ENCODE measurements at places on chromosomes 7 and 10.
A peak's percentile ranks its signal among the peaks of the same experiment; 100 is the strongest.

DNA sequence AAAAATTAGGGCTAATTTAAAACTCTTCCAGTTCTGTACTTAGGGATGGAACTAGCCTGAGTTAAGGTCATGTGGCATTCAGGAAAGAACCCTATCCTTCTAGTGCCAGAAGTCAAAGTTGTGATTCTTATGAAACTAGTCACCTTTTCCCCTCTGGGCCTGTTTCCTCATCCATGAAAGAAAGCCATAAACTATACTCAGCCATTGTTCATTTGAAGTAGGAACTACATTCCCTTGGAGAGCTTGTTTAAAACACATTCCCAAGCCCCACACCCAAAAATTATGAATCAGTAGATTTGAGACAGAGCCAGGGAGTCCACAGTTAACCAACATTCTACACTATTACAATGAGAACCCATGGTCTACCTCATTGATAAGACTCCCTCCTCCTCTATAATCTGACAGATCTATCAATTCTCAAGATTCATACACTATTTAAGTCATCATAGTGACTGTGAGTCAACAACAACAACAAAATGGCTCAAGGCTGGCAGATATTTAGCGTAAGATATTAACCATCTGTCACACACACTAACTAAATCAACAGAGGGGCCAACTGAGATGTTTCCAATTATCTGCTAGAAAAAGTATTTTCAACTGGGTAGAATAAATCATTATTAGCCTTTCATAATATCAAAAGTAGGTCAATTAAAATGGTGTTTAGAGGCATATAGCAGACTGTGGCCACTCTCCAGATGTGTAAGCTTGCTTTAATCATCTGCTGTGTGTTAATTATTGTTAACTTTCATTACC is 102.3 kb downstream of the SLC25A13 start:
- no peak for DNase-seq

- DNase-seq, result no peak
Observed at GRCh38 chr7:73970801-73971229, 57.2 kb upstream of the ELN start.

GRCh38 chr10:20088061-20088701 is 271.9 kb downstream of the PLXDC2 start:
- DNase-seq, result no peak

- no peak for DNase-seq
Observed at GRCh38 chr7:106417273-106417902, 132.6 kb upstream of the NAMPT start.

DNA sequence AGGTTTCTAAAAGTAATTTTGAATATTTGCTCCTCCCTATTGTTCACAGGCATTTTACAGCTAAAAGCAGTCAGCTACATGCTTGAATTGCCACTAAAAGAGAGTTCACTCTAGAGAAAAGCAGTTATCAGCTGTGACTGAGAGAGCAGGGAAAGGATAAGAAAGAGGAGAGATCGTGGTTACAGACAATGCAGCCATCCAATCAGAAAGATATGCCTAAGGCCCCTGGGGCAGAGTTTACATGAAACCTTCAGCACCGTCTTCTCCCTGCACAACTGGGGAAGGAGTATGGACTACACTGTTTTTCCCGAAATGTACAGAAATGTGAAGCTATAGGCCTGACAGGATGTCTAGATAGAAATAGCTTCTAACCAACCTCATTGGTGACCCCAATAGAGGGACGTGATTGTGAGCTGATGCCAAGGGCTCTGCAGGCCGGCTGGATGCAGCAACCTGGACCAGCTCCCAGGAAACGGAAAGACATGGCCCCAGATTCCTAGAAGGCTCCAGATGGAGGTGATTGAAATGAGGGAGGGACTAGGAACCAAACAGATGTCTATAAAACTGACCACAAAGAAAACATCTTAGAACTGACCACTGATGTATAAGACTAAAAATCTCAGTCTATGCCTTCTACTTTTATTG is 3.2 kb upstream of the VSTM4 start:
- no peak for DNase-seq

- DNase-seq, result no peak
Observed at GRCh38 chr7:70384891-70385290, 747.1 kb upstream of the GALNT17 start.

- no peak for DNase-seq
Observed at GRCh38 chr10:132411561-132412253, 14.7 kb downstream of the PWWP2B start.

- DNase-seq, result peak; percentile 96
Observed at GRCh38 chr10:103929381-103929921, 11.5 kb upstream of the STN1 start.

- no peak for DNase-seq
Observed at GRCh38 chr7:107837145-107837512, 34.1 kb upstream of the SLC26A3 start.

DNA sequence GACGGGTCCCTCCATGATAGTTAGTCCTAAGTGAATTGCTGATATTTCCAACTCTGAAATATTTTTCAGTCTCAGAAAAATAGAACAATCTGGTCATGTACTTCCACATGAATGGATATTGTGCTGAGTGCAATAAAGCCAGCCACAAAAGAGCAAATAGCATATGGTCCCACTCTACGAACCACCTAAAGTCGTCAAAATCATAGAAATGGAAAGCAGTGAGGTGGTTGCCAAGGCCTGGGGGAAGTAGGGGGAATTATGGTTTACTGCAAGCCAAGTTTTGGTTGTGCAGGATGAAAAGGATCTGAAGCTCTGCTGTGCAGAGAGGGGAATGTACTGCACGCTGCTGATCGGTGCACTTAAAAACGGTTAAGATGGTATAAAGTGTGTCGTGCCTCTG is 313.8 kb upstream of the ADARB2 start:
- DNase-seq, result no peak

- no peak for DNase-seq
Observed at GRCh38 chr10:132588301-132589013, 50.9 kb downstream of the INPP5A start.

DNA sequence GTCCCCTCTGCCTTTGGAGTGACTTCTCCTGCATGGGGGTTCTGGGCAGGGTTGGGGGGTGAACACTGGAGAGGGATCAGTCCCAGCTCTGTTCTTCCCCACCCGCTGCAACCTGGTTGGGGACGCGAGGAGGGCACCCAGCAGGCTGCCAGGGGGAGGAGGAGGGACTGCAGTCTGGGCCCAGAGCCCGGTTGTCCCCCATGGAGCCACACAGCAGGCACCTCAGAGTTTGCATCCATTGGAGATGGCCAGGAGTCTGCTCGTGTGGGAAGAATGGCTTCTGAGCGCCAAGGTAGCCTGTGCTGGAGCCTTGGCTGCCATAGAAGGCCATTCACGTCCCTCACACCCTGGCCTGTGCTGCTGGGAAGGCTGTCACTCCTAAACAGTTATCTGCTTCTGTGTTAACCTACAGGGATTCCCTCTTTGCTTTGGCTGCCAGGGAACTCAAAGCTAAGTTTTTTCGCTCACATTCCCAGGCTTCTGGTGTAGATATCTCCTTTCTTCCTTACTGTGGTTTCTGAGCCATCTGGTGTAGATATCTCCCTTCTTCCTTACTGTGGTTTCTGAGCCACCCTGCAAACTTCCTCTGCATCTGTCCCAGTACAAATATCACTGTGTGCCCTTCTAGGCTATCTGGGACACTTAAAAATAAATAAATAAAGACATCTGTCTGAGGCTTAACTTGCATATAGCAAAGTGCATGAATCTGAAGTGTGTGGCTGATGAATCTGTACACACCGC is 133.7 kb downstream of the LHPP start:
- no peak for DNase-seq

DNA sequence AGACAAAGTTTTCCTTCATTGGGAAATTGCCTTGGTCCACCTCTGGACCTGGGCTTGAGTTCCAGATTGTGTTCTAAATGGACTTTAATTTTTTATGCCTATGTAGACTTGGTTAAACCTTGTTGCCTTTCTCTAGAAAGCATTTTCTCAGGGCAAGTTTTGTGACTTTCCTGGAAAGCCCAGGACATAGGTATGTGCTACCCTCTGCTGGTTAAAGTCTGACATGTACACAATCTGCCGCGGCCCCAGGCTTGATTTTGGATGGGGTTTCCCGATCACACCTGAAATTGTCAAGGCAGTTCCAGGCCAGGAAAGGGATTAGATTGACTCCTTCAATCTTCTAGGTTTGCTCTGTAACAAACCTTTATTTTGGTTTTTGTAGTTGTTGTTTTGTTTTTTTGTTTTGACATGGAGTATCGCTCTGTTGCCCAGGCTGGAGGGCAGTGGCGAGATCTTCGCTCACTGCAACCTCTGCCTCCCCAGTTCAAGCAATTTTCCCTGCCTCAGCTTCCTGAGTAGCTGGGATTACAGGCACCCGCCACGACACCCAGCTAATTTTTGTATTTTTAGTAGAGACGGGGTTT is 14.1 kb upstream of the AKR1B10 start:
- DNase-seq, result peak; percentile 86

DNA sequence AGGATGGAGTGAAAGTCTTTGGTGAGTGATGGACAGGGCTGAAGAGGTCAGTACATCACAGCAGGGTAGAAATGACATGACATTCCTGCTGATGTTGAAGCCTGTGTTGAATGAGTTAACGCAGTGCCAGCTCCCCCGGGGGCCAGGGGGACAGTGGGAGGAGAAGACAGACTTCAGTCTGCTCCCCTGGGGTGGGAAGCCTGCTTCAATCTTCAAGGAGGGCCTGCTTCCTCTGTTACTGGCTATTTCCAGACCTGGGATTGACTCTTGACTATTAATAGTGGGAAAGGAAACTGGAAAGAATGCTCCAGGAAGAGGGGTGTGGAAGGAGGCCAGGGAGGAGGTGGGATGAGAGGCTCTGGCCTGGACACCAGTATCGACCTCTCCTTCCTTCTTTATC is 27.2 kb downstream of the PODXL start:
- no peak for DNase-seq

GRCh38 chr10:113282564-113282963 is 270.3 kb upstream of the HABP2 start:
- no peak for DNase-seq

DNA sequence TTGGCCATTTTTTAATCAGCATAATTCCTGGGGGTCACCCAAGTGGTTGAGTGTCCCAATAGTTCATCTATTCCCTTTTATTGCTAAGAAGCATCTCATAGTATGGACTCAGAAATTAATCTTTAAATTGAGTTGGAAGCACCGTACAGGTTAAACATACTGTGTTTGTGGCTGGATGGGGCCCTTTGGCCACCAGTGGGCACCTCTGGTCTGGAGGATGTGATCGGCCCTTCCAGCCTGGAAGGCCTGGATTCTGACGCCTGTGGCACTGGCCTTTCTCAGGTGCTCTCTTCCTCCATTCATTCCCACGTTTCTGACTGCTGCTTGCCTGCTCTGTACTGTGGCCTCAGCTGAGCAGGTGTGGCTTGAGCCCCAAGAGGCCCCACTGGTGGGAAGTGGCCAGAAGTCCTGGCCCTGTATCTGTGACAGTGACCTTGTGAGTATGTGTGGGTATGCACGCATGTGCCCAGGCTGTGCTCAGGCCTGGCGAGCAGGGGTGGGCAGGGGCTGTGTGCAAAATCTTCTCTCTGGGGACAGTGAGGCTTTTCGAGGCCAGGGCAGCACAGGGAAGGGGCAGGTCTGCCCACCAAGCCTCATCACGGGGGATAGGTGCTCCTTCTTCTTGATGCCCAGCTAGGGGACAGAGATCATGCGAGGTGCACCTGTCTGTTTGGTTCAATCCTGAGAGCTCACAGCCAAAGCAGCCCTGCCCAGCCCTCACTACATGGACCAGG is 30.1 kb downstream of the LDB3 start:
- no peak for DNase-seq

DNA sequence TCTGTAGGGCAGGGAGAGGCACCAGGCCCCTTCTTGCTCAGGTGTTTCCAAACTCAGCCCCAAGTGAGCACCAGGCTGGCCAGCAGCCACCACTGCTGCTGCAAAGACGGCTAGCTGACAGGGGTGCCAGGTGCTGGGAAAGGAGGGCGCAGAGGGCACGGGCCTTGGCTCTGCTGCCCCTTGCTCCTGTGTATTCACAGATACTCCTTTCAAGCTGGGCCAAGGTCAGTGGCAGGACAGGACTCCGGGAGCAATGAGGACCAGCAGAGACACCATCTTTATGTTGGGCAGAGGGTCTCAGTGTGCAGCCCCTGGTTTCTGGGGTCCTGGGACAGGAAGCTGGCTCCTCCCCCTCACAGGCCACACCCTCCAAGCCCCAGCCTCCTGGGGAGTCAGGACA is 110.1 kb downstream of the SMURF1 start:
- no peak for DNase-seq

- DNase-seq, result peak; percentile 85
Observed at GRCh38 chr10:32346551-32347362, at the start of gene EPC1. TSS of gene EPC1 (minus strand) at chr10:32347158. CDS start at chr10:32346915, 243 bp downstream.

DNA sequence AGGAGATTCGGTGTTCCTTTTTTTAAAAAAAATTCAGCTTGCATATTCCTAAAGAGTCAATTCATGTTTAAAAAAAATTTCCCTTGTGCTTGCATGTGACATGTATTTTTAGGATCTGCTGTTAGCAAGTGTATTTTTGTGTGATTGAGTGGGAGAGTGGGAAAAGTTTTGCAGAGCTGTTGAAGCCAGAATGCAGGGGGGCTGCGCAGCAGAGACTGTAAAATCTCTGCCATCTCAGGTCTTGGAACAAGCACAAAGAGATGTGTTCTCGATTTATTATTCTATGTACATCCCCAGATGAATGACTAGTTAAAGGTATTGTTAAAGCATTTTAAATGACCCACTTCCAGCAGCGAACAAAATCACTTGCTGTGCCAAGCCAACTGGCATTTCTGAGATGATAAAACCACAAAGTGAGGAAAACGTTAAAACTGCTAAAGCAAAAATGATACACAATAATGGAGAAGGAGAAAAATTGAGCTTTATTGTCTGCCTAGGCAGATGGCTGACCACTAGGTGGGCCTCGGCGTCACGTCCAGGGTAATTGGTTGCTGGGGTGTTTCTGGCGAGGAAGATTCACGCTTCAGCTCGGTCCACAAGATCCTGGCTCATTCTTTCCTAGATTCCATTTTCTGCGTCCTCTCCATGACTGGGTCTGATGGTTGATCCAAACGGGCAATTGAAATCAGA is 67.0 kb upstream of the ATRNL1 start:
- no peak for DNase-seq

- DNase-seq, result no peak
Observed at GRCh38 chr10:112532189-112532588, 85.2 kb downstream of the VTI1A start.
